ENCODE measurements at places on chromosomes 2 and 18.

- peak; percentile 52 for DNase-seq
These were observed at the start of gene NRP2 for GRCh38 chr2:205682239-205682970. NRP2 (plus strand) TSS chr2:205682501; CDS start chr2:205683291, 790 bp downstream.

GRCh38 chr2:197996583-197996982, 192.2 kb downstream of the PLCL1 start:
- DNase-seq, result no peak

- no peak for DNase-seq
These were observed 154.5 kb upstream of the NRP2 start for GRCh38 chr2:205527801-205528200.

DNA sequence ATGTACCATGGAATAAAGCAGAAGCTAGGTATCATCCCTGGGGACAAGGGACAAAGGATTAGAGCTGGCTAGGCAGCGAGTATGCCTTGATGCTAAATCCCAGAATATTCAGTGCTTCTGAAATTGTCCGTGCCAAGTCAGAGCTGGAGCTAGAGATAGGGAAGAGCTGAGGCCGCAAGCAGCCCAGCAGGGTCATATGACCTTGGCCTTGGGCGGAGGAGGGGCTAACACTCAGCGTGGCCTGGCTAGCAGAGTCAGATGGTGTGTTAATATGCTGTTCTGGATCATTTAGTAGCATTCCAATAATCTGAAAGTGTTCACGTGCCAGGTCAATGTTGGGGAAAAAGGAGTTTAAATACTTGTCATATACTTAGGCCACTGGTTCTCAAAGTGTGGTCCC, 374.8 kb downstream of the CLIP4 start:
- no peak for DNase-seq

GRCh38 chr2:172734711-172735581, 699 bp upstream of the RAPGEF4 start:
- DNase-seq, result peak; percentile 6

GRCh38 chr2:210028178-210028577, 25.7 kb downstream of the RPE start:
- DNase-seq, result no peak

- DNase-seq, result no peak
These were observed 89.0 kb downstream of the TMEM18 start for GRCh38 chr2:588074-588645.

- DNase-seq, result peak; percentile 11
These were observed 21.1 kb downstream of the NBAS start for GRCh38 chr2:15539999-15540398.

Measured in GM12891 (cell line).